M059J (cell line): ENCODE measurements at places on chromosomes 12 and 14. TPM values are rescaled to one million over a fixed set of nuclear protein-coding genes. Genes with fewer than 3 reads are reported as not detected.

- DNase-seq = no peak
Observed at GRCh38 chr14:99819514-99819913, 26.3 kb downstream of the EML1 start.

DNA sequence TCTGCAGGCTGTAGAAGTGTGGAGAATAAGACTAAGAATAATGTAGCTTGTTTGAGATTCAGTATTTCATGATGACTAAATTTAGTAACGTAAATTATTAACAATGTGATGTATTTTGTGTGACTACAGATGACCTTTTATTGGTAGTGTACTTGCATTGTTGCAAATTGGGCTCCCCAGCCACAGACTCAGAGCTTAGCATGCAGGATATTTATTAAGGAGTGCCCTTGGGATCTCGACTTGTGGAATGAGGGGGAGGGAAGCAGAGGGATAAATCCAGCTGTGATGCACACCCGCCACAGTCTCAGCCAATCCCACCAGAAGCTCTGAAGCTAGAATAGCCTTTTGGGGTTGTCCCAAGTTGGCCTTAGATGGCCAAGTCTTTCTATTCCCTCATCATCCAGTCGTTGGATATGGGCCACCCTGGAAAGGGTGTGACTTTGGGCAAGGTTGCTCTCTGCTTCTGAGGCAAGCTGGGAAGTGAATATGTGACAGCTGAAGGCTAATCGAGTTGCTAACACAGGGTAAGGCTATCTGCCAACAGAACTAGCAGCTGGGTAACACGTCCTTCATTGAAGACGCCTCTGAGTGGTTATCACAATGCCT, 42.1 kb upstream of the USP44 start:
- no peak for DNase-seq

GRCh38 chr12:124856132-124856841, 7.4 kb downstream of the SCARB1 start:
- DNase-seq = no peak

- peak; percentile 90 for DNase-seq
Observed at GRCh38 chr12:108305991-108306501, 33.1 kb downstream of the CMKLR1 start.

GRCh38 chr12:105321125-105321524, 9.4 kb upstream of the C12orf75 start:
- DNase-seq = no peak

- DNase-seq = peak; percentile 69
Observed at GRCh38 chr14:58428118-58428683, 682 bp downstream of the KIAA0586 start.

Gene MSRB3
- total RNA-seq = 16.8 and 26.0 TPM in 2 replicates

Gene DAO
- total RNA-seq = not detected in 2 replicates
